SIG-M5 (cell line): ENCODE measurements at places on chromosomes 3 and 15.

- DNase-seq = no peak
Observed at GRCh38 chr15:66503780-66504562, 684 bp downstream of the RPL4 start.

DNA sequence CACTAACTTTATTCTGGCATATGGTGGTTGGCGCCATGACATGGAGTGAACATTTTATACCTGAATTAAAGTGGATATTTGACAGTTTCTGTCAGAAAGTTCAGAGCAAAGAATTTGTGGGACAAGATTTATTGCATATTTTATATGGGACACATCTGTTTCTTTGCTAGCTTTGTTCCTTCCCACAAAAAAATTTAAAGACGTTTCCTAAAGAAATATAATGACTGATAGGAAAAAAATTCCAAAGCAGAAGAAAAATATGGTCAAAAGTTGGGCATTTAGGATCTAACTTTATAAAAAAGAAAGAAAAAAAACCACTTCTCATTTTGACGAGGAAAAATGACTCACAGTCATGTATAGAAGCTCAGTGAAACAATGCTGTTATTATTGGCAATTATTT lies 101.6 kb downstream of the GREM1 start:
- no peak for DNase-seq

GRCh38 chr15:80854104-80854503 lies 74.9 kb downstream of the CEMIP start:
- DNase-seq = no peak

- DNase-seq = no peak
Observed at GRCh38 chr3:24582431-24583403, 88.1 kb upstream of the THRB start.

- DNase-seq = no peak
Observed at GRCh38 chr3:3353153-3353552, 173.7 kb upstream of the CRBN start.

DNA sequence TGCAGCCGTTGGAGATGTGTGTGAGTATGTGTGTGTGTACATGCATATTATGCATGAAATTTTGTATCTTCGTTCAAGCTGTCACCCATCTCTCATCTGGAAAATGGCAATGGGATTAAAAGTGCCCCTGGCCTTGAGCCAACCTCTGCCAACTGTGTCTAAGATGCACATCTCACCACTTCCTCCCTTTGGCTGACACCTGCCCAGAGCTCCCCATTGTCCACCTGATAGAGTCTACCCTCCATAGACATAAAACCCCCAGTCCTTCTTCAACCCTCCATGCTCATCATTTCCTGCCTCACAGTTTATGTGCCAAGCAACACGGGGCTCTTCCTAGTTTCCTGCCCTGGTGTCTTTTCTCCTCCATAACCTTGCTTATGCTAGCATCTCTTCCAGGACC lies 187.5 kb upstream of the HES1 start:
- no peak for DNase-seq

- DNase-seq = no peak
Observed at GRCh38 chr3:111069974-111070771, 1.4 kb upstream of the NECTIN3 start.

GRCh38 chr3:49534581-49535441 lies 19.5 kb upstream of the BSN start:
- DNase-seq = no peak

DNA sequence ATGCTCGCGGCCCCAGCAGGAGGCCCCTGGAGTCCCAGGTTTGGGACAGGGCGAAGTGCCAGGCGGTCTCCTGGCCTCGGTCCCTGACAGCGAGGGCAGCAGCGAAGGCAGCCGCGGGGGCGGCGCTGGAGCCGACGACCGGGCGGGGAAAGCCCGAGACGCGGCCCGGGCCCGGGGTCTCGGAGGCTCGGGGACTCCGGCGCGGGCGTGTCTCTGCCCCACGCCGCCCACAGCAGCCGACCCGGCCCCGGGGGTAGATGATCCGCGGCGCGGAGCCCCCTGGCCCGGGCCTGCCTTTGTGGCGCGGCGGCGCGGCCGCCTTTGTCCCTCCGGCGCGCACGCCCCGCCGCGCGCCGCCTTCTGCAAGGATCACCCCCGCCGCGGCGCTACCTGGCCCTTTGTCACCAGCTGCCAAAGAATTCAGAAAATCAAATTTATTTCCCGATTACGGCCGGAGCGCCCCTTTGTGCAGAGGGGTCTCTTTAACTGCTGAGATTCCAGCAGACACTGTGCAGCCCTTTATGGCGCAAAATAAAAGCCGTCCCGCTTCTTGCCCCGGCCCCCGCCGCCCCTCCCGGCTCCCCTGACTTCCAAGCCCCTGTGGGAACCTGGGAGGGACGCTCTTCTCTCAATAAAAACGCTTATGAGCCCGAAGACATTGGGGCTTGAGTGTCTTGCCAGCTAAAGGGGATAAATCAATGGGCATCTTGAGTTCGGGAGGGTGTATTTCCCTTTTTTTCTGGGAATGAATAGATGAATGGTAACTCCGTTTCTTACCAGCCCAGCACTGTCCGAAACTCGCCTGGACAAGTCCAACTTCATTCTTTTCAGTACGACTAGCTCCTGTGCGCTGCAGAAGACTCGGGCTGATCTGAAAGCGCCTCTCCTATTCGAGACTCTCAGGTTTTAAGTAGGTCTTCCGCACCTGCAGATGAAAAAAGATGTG lies 68.4 kb downstream of the HES1 start:
- DNase-seq = no peak

- peak; percentile 60 for DNase-seq
Observed at GRCh38 chr3:141441381-141442364, 45.2 kb upstream of the RASA2 start.

DNA sequence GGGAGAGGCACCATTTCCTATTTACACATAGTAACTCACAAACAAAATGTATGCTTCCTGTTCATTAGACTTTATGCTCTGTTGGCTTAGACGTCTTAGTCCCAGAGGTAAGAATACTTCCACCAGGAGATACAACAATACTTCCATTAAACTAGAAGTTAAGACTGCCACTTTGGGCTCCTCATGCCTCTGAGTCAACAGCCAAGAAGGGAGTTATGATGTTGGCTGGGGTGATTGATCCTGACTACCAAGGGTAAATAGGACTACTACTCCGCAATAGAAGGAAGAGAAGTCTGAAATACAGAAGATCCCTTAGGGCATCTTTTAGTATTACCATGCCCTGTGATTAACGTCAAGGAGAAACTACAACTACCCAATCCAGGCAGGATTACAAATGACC lies 43.5 kb upstream of the ABI3BP start:
- DNase-seq = no peak

GRCh38 chr3:3633761-3634160 lies 165.5 kb upstream of the LRRN1 start:
- no peak for DNase-seq

GRCh38 chr3:72205297-72205826 lies 420.4 kb upstream of the PROK2 start:
- DNase-seq = no peak

DNA sequence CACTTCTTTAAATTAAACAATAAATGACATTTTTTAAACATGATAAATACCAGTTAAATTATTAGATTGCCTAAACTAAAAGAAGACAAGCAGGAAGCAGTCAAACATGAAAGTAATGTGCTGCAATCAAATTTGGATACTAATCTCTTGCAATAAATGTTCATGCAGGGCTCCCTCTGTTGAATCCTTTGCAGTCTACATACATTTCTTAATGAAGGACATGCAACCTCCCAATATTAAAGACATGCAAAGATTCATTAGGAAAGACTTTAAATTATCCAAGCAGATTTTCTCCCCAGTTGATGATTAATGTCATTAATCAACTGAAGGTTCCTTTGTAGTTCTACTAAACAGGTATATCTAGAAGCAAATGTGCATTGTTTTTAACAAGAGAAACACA lies 245.4 kb downstream of the ZIC4 start:
- no peak for DNase-seq

- no peak for DNase-seq
Observed at GRCh38 chr15:24848050-24848449, 106.7 kb upstream of the SNRPN start.

DNA sequence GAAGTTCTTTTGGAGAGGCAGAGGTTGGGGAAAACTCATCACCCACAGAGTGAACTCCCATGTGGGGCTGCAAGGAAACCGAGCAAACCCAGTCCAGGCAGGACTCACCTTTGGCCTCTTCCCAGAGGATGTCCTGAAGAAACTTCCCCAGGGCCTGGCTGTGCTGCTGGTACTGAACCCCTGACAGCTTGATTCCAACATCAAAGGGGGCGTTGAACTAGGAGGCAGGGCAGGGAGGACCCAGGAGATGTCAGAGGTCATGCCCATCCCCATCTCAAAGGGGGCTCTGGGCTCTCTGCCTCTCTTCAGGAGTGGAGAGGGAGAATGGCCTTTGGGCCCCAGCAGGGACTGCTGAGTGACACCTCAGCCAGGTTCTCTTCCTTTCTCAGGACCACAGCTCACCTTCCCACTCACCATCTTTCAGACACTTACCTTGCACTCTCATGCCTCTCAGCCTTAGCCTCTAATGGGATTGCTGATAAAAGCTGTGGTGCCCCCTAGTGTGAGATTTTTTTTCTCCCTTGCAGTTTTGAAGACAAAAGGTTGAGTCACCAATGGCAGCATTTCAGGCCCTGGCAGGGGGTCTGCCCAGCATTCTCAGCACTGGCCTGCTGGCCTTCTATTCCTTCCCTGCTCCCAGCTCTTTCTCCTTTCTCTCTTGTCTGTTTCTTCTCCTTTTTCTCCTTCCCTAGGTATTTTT lies 6.0 kb downstream of the GHRL start:
- DNase-seq = no peak

- DNase-seq = no peak
Observed at GRCh38 chr3:180288816-180289215, 252.1 kb upstream of the PEX5L start.

DNA sequence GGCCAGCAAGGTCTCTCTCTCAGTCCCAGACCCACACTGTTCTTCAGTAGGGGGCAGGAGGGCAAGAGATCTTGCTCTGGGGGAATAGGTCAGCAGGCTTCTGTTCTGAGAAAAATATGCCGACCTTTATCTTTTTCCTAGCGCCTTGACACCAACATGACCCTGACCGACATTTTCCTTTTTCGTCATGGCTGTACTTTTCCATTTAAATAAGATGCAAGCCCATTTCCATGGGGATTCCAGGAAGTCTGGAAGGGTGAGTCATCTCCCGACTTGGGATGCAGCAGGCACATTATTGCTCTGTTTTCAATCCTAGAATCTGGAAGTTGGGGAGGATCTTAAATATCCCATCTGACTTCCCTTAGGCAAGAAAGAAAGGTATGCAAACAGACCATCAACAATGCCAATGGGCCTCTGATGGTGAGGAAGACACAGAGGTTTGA lies 261.5 kb upstream of the LRTM1 start:
- DNase-seq = no peak

GRCh38 chr3:102194760-102195159 lies 240.1 kb upstream of the ZPLD1 start:
- DNase-seq = no peak

DNA sequence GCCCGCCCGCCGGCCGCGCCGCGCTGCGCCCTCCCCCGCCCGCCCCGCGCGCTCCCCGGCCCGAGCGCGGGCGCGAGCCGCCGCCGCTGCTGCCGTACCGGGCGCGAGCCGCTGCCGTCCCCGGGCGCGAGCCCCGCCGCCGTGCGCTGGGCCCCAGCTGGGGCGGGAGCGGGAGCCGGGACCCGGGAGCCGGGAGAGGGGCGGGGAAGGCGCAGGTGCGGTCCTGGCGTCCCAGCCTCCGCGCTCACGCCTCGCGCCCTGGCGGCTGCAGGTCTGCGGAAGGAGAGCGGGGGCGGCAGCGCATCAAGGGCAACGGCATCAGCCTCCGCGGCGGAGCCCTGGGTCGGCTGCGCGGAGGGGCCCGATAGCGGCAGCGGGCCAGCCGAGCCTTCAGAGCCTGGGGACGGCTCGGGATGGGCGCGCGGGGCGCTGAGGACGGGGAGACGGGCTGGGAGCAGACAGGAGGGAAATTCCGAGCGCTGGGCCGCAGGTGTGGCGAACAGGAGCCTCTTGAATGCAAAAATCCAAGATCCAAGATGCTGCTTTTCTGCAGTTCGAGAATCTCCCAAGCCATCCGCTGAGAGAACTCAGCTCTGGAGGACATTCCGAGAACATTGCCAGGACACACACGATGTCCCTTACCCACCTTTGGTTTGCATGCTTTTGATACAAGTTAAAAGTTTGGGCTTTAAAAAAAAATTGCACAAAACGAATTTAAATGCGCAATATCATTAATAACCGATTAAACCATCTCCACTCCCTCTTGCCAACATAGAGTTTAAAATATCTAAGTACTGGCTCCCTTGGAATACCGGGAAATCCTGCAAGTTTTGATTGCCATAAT lies 251.1 kb downstream of the TJP1 start:
- no peak for DNase-seq

GRCh38 chr3:49007771-49008528 lies 759 bp downstream of the WDR6 start:
- peak; percentile 45 for DNase-seq

GRCh38 chr3:129983561-129983960 lies 9.0 kb downstream of the TRH start:
- DNase-seq = no peak

DNA sequence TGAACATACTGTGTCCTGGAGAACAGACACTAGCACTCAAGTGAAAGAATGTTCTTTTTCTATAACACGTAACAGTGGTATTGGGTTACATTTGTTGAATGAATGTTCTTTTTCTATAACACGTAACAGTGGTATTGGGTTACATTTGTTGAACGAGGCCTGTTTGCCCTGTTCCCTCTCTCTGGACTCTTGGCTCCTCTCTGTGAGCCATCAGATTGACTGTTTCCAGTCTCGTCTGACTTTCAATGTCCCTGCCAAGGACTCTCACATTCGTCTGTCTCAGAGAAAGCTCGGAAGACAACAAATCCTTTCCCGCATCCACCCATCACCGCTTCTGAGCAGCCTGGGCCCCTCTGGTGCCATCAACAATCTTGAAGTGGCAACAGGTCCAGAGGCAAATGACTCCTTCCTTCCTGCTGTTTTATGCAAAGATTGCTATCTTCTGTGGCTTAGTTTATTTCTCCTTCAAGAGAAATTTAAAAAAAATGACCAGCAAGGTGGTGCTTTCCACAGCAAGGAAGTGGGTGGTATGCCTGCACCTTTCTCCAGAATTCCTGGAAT lies 8.0 kb downstream of the TMEM45A start:
- no peak for DNase-seq

GRCh38 chr3:70647094-70647493 lies 334.7 kb upstream of the MDFIC2 start:
- no peak for DNase-seq

GRCh38 chr3:156396851-156397250 lies 158.1 kb downstream of the SSR3 start:
- DNase-seq = no peak

- DNase-seq = no peak
Observed at GRCh38 chr15:22855791-22856190, 17.3 kb downstream of the NIPA2 start.

- DNase-seq = no peak
Observed at GRCh38 chr3:19526071-19526470, 377.8 kb downstream of the KCNH8 start.

DNA sequence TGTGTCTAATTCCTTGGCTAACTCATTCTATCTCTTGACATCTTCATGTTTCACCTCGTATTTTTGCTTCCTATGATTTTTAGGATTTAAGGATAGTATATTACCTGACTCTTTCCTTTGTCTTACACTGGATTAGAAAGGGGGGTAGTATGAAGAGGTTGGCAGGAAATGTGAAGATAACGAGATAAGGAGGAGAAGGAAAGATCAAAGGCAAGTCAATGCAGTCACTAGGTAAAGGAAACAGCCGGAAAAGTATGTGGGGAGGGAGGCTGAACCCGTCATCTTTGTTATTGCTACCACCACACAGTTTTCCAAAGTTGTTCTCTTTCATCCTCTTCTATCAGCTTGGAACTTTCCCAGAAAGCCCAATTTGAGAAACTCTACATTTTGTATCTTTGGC lies 90.6 kb downstream of the SLC9A9 start:
- no peak for DNase-seq
